ENCODE measurements at places on chromosomes 13 and 19.

- no peak for DNase-seq
Measured at GRCh38 chr13:57633141-57633949, 1.8 kb downstream of the PCDH17 start.

GRCh38 chr13:101308247-101309013 lies 107.9 kb downstream of the NALCN start:
- no peak for DNase-seq

- no peak for DNase-seq
Measured at GRCh38 chr19:5799247-5800241, 5.3 kb upstream of the NRTN start.

- DNase-seq: no peak
Measured at GRCh38 chr13:46721054-46721453, 75.9 kb downstream of the ESD start.

DNA sequence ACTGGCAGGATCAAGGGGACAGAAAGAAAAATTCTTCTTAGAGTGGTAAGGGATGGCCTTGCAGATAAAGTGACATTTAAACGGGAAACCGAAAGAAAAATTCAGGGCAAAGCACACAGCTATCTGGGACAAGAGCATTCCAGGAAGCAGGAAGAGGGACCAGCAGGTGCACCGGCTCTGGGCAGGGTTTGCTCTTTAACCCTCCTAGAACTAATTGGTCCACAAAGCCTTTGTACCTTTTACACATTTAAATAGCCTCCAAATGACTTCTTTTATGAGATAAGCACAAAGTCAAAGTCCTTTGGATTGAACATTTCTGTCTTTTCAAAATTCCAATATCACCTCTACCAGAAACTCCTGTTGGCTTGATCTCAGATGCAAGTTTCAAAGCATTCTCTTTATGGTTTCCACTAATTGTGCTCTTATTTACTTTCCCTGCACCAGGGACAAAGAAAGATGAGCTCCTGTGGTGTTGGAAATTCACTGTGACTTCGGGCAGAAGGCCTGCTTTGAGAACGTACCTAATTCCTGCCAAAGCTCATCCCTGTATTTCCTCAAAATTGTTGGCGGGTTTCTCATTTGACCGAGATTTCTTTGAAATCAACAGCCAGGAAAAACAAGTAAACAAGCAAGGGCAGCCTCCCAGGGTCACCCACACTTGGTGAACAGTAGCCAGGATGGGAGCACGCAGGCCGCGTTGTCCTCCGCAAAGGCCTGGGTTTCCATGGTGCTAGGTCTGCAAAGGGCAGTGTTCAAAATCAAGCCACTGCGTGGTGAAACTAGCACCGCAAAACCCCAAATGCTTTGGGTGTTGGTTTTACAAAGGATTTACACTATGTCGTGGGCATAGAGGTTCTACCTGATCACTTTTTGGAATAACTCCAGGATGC lies 98.6 kb downstream of the IRS2 start:
- DNase-seq: no peak

DNA sequence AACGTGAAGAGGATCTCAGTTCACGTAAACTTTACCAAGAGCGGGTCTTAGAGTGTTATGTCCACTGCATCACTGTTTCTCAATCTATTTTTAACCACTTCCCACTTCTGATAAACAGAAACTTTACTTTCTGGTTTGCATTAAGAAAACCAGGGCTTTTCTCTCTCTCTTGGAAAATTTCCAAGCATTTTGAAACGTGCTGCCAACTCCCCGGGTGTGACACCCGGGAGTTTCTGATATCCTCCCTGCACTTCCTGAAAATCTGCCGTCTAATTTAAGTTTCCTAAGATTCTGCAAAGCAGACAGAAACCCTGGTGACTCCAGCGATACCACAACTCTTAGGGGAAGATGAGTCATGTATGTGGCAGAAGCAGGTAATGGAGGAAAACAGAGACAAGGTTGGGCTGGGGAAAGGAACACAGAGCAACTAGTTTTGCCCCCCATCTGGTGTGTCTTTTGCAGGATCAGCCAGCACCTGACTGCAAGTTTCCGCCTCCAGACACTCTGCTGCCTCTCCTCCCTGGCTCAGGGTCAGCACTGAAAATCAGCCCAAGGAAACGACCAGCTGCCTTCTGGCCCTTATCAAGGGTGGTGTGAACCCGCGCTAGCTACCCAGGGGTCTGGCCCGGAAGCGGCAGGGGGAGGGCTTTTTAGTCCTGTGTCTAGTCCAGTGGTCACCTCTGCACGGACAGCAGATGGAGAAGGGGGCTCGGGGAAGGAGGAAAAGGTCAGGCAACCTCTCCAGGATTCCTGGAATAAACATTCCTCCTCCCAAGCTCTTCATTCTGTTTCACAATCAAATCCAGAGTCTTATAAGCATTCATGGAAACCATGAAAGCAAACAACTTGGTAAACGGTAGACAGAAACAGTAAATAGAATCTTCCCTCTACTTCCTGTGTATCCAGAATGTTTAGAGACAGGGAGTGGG lies 11.3 kb upstream of the FFAR2 start:
- DNase-seq: no peak

- no peak for DNase-seq
Measured at GRCh38 chr19:45814166-45814780, 835 bp downstream of the RSPH6A start.

- no peak for DNase-seq
Measured at GRCh38 chr19:2014131-2014571, 1.4 kb downstream of the BTBD2 start.

- no peak for DNase-seq
Measured at GRCh38 chr19:11019824-11020223, 59.0 kb downstream of the SMARCA4 start.

All from AG09309 (cell line).